ENCODE measurements at places on chromosomes 16 and 17.

DNA sequence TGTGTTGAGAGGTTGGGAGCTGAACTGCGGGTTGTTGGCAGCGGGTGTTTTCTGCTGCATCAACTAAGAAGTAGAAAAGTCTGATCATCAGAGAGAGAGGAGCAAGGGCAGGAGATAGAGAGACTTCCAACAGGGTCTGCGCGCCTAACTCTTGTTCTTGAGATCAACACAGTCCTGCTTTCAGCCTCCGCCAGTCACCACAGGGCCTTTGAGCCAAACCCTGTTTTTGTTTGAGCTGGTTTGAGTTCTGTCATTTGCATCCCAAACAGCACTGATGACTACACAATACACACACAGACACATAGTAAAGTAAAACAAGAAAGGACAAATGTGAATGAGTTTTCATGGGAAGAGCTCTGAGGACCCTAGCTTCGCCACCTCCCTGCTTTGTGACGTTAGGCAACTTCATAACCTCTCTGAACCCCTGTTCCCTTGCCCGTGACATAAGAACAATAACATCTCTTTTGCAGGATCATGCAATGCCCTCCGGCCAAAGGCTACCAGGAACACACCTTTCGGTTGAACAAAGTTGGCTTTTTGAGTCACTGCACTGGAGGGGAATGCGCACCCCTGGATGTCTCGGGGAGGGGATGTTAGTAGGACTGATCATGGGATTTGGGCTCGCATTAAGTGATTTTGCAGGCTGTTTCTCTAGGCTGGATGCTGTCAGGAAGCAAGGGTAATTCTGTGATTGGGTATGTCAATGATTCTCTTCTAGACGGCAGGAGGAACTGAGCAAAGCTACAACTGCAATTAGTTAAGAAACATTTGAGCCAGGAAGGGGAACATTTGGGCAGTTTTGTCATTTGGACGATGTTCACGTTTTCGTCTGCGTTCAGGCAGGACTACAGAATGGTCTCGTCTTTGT lies 92.3 kb downstream of the C16orf78 start:
- H3K4me3 ChIP-seq, result peak overlapping the region; percentile 10
- H3K4me1 ChIP-seq, result peaks cover 38% of the 10 kb centered on the region
- no peak for DNase-seq

DNA sequence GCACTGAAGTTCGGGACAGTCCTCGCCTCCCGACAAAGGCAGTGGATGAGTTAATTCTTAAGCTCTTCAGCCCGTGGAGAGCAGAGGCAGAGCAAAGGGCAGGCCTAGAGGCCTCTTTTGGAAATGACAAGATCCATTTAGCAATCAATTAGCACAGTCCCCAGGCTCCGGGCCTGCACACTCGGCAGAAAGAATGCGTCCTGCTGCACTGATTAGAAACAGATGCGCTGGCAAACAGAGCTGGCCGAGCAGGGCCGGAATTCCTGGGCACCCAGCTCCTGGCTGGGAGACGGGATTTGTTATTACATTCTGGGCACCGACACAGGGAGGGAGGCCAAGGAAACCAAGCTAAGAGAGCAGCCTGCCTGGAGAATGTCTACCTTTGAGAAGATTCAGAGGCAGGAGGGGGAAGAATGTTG lies 162.9 kb downstream of the COPRS start:
- H3K4me3 ChIP-seq, result no peak overlapping the region
- peaks cover 1% of the 10 kb centered on the region for H3K27me3 ChIP-seq
- no peak overlapping the region for H3K27ac ChIP-seq
- no peaks in the 10 kb centered on the region for H3K36me3 ChIP-seq

DNA sequence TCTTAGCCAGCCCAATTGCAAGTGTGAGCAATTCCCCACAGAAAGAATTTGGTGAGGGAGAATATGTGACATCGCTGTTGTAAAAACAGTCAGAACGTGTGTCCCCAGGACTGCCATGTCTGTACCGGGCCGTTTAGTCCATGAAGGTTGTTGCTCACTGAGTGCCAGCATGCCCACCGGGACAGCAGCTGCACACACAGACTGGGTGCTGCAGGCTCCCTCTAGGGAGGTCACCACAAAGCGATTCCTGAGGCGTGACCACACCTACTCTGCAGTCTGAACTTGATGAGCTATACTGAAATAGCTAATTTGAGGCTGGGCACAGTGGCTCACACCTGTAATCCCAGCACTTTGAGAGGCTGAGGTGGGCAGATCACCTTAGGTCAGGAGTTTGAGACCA lies 44.1 kb upstream of the ADORA2B start:
- no peaks in the 10 kb centered on the region for H3K27me3 ChIP-seq
- H3K27ac ChIP-seq, result no peak overlapping the region
- H3K4me1 ChIP-seq, result peaks cover 23% of the 10 kb centered on the region
- H3K36me3 ChIP-seq, result no peaks in the 10 kb centered on the region

GRCh38 chr16:70496513-70496912 lies 26.8 kb downstream of the COG4 start:
- H3K27ac ChIP-seq, result no peak overlapping the region
- peaks cover 11% of the 10 kb centered on the region for H3K36me3 ChIP-seq
- H3K4me3 ChIP-seq, result no peak overlapping the region
- DNase-seq, result no peak
- no peaks in the 10 kb centered on the region for H3K27me3 ChIP-seq
- no peaks in the 10 kb centered on the region for H3K4me1 ChIP-seq

DNA sequence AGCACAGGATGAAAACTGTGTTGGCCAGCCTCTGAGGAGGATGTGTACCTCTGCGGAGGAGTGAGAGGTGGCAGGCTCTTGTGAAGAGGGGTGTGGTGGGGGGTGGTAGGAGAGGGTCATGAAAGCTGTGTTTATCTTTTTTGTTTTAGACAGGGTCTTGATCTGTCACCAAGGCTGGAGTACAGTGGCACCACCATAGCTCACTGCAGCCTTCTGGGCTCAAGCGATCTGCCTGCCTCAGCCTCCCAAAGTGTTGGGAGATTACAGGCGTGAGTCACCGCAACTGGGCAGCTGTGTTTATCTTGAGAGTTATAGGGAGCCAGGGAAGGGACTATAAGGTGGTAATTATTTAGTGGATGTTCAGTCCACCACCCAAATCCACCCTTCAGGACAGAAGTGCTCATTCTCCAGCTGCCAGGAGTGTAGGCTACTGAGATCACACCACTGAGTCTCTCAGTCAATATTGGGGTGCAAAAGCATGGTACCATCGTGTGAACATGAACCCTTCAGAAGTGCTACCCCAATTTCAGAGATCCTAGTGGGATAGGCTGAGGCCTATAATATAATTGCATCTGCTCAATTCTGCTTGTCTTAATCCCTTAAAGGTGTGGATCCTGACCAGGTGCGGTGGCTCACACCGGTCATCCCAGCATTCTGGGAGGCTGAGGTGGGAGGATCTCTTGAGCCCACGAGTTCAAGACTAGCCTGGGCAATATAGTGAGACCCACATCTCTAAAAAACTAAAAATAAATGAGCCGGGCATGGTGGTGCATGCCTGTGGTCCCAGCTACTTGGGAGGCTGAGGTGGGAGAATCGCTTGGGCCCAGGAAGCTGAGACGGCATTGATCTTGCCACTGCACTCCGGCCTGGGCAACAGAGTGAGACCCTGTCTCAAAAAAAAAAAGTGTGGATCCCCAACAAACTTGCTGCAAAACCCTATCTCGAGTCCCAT lies 788 bp upstream of the EXOC3L1 start:
- peak overlapping the region; percentile 81 for H3K27ac ChIP-seq
- no peak overlapping the region for H3K4me3 ChIP-seq
- H3K4me1 ChIP-seq, result peaks cover 11% of the 10 kb centered on the region
- DNase-seq, result no peak

DNA sequence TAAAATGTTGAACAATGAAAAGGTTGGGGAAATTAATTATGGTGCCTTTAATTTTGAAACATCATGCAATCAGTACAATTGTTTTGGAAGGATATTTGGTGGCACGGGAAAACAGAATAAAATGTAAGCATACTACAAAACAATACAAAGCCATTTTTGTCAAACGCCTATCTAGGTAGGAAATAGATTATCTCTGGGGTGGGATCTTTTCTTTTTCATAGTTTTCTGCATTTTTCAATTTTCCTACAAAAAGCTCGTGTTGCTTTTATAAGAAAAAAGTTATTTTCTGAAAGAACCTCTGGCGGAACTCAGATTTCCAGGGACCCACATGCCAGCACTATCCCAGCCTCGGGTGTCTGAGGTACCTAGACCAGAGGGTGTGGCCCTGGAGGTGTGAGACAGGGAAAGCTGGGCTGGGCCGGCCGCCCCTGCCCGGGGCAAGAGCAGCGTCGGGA lies 961 bp upstream of the MAP3K3 start:
- H3K4me1 ChIP-seq, result peaks cover 10% of the 10 kb centered on the region
- peak overlapping the region; percentile 94 for H3K4me3 ChIP-seq
- H3K36me3 ChIP-seq, result no peaks in the 10 kb centered on the region
- H3K27me3 ChIP-seq, result no peaks in the 10 kb centered on the region
- DNase-seq, result no peak

DNA sequence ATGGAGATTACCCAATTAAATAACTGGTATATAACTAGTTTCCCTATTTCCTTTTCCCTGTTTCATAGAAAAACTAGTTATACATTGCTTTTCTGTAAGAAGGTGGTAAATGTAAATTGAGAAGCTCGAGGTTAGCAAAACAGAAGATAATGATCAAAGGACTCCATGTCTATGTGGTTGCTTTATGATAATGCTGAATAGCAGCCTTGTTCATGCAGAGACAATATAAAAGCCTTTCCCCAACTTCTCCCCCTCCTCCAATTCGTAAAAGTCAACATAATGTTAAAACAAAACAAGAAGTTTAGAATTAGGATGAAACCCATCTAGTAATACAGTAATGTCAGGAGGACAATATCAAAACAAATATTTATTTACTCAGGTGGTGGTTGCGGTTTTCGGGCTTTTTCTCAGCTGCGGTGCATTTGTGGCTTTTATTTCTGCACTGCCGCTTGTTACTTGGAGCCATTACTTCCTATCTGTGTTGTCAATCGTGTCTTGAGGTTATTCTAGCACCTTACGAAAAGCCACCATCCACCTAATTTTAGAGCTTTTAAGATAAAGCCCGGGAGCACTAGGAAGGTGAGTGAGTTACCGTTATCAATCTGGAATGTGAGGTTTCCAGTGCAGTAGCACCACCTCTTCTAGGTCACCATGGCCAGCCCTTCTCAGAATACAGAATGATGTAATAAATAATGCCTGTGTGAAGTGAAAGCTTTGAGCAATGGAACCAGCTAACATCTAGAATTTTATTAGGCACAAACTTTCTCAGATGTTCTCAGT lies 297.5 kb downstream of the CDH13 start:
- H3K4me3 ChIP-seq, result no peak overlapping the region
- peaks cover 5% of the 10 kb centered on the region for H3K27me3 ChIP-seq
- no peak for DNase-seq
- H3K4me1 ChIP-seq, result peaks cover 6% of the 10 kb centered on the region

All from naive thymus-derived CD8-positive, alpha-beta T cell (primary cell).